ENCODE measurements at places on chromosomes 3 and 15.
A peak's percentile ranks its signal among the peaks of the same experiment; 100 is the strongest.

GRCh38 chr3:188796122-188796631 lies 375.6 kb upstream of the TPRG1 start:
- DNase-seq, result no peak

- DNase-seq, result no peak
Measured at GRCh38 chr15:28026221-28026620, 72.9 kb downstream of the OCA2 start.

DNA sequence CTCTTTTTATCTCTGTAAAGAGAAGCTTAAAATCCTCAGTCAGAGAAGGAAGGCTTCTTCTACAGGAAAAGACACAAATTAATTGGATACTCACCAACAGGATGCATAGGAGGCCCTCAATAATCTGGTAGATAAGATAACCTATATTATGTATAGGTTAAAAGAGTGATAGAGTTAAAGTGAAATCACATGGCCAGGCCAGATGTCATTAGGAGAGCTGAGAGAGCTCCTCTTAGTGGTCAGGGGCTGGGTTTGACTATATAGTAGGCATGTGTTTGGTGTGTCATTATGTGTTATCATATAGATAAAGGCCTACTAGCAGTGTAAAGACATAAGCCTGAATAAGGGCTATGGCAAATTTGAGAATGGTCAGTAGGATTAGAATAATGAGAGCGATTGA lies 479.3 kb downstream of the EPHA3 start:
- no peak for DNase-seq

- DNase-seq, result no peak
Measured at GRCh38 chr3:190646996-190647395, 133.1 kb downstream of the IL1RAP start.

DNA sequence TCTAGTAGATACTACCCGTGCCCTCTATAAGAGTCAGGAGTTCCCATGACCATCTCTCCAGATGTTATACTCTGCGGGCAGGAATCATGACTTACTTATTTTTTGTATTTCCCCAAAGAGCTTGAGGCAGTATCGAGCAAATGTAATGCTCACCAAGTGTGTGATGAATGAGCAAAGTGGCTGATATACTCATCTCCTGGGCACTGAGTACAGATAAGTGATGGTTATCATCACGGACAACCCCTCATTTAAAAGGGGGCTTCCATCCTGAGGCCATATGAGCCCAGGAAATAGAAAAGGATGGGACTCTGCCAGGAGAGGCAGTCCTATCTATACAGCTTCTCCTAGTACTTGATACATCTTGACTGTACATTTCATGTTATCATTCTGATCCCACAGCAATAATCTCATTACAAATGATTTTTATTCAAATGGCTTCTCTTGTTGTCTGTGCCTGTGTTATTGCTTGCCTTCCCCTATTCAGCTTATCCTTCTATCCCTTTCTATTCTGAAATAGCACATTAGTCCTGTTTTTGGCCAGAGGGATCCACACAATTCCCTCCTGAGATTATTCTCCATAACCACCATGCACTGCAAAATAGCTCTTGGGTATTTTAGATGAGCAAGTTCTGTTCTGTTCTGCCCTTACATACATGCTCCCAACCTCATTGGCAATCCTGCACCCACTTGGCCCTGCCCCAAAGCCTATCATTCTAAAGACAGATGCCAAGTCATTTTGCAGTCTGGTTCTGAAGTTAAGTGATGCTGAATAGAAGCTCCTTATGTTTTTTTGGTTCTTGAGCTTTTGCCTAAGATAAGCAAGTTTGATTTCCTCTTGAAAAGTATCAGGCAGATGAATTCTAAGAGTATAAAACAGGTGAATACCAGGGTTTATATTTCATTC lies 48.0 kb upstream of the MRPL3 start:
- no peak for DNase-seq

- no peak for DNase-seq
Measured at GRCh38 chr3:197687570-197687969, 49.1 kb downstream of the RUBCN start.

DNA sequence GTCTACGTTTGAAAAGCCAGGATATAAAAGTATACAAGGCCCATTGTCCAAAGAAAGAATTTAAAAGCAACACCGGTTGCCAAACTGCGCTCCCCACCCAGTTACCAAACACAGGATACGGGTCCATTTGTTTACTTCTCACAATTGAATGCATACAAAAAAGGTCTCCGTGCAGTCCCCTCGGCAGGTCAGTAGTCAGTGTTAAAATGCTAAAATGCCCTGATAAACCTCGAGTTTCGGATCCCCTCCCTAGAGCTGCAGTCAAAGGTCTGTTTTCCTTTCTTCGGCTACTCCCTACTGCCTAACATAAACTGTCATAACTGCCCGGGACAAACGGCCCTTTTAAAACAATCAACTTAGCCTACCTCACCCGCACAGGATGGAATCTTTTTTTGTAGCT lies 534.6 kb downstream of the FOXP1 start:
- DNase-seq, result no peak

GRCh38 chr3:42608581-42608980 lies 8.1 kb downstream of the NKTR start:
- DNase-seq, result peak; percentile 18

- DNase-seq, result no peak
Measured at GRCh38 chr3:24765399-24765798, 270.7 kb upstream of the THRB start.

DNA sequence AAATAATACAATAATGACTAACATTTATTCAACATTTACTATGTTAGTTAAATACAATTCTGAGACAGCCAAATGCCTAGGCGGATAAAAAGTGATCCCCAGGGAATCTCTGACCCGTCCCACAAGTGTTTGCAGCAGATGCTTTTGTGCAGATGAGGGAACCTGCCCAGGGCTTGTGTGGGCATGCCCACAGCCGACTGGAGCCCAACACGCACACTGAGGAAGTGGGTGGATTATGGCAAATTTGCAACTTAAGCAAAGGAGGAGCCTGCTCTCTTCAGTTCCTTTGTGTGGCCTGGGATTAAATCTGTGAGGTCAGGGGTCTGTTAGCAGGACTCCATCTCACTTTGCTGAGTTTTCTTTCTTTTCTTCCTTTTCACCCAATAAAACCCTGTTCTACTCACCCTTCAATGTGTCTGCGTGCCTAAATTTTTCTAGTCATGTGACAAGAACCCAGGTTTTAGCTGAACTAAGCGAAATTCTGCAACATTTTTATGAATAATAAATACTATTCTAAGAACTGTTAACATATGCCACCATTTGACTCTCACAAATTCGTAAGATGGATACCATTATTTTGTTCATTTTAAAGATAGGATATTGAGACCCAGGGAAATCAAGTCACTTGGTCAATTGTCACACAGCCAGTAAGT lies 13.9 kb upstream of the RTP1 start:
- no peak for DNase-seq

- DNase-seq, result no peak
Measured at GRCh38 chr3:60289341-60290121, 961.7 kb downstream of the FHIT start.

- DNase-seq, result no peak
Measured at GRCh38 chr15:31516440-31516839, 189.8 kb downstream of the KLF13 start.

DNA sequence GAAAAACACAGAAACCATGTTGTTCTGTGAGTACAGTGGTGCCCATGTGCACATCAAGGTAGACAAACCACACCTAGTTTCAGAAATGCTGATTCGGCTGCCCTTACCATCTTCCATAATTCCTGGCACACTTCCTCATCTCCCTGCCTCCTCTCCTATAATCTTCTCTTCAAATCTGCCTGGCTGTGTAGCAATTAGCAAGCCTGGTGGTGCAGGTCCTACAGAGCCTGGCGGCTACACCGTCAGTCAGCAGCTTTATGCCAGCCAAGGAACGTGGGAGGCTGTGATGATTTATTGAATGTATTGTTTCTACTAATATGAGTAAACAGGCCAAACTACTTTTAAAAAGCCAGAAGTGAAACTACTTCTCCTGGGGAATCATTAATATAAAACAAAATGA lies 106.8 kb downstream of the SEMA6D start:
- no peak for DNase-seq

DNA sequence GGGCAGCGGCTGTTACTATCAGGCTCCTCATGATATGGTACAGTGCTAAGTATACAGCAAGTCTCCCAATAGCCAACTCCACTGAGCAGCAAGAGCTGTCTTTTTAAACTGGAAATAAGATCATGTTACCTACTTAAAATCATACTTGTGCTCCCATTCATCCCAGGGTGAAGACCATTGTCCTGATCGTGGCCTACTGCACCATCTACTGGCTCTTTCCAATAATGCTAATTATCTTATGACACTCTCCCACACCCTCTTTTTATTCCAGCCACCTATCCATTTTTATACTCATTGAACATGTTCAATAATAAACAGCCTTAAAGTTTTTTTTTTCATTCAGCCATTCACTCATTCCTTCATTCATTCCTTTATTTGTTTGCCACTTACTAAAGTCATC lies 117.7 kb downstream of the GBE1 start:
- no peak for DNase-seq

- no peak for DNase-seq
Measured at GRCh38 chr3:101638261-101638745, 38.6 kb downstream of the ZBTB11 start.

DNA sequence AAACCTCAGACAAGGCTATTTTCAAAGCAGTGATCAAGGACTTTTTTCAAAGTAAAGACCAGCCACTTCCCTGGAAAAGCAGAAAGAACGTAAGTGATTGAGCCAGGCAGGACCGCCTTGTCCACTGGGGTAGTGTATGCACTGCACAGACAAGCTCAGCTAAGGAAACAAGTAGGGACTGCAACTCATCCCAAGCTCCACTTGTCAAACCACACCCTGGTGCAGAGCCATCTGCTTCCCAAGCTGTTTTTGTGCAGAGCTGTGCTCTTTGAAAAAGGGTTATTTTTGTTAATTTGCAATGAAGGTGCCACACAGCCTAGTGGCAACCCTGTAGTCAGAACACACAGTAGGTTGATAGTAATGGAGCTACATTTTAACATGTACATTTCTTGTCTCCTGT lies 193.3 kb downstream of the ADAMTS9 start:
- DNase-seq, result no peak

GRCh38 chr3:63151897-63152296 lies 126.2 kb upstream of the SYNPR start:
- DNase-seq, result no peak

GRCh38 chr3:37526511-37526910 lies 335.2 kb upstream of the CTDSPL start:
- DNase-seq, result no peak

- DNase-seq, result peak; percentile 56
Measured at GRCh38 chr3:15331606-15332404, 581 bp downstream of the SH3BP5 start.

- no peak for DNase-seq
Measured at GRCh38 chr3:190306513-190307163, 15.6 kb downstream of the CLDN1 start.

- no peak for DNase-seq
Measured at GRCh38 chr15:59685737-59686297, 3.3 kb downstream of the BNIP2 start.

DNA sequence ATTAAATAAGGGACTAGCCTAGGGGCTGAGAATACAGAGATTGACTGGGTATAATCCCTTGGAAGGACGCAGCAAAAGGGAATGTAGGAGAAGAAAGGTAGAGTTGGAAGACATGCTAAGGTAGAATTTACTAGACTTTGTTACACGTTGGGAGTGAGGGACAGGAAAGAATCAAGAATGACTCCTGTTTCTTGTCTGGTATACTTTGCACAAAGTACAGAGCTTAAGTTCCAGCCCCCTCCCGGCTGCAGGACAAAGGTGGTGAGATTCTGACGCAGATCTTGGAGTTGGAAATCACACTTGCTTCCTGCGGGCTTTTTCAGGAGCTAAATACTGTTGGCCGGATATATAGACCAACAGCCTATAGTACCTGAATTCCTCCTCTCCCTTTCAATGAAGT lies 895 bp downstream of the HYKK start:
- DNase-seq, result no peak

DNA sequence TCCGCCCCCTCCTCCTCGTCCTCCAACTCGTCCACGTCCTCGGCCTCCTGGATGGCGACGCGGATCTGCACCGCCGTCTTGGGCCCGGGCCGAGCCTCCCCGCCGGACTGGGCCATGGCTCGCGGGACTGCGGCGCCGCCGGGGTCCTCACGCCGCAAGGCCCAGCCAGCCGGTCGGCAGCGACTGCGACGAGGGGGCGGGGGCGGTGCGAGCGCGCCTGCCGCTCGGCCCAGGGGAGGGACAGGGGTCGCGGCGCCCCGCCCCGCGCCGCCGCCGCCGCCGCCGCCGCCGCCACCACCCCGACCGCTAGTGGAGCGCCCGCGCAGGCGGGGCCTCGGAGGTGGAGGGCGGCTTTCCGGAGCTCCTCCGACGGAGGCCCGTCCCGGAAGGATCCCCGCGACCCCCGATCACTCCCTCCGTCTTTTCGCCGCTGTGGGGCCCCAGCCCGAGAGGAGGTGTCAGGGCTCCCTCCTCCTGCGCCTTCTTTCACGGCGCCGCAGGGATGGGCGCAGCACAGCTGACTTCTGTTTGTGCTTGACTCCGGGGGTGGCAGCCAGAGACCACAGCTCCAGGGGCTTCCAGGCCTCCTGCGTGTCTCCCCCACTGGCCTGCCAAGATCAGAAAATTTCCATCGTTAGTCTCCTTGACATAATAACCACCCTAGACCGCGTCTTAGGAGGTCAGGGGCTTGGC lies at the start of gene LARP6:
LARP6 (minus strand) TSS at position 185 of the 693 bp plus-strand sequence; CDS start at position 116, 69 bp downstream.
- DNase-seq, result no peak

- no peak for DNase-seq
Measured at GRCh38 chr3:61778095-61778494, 216.7 kb downstream of the PTPRG start.

DNA sequence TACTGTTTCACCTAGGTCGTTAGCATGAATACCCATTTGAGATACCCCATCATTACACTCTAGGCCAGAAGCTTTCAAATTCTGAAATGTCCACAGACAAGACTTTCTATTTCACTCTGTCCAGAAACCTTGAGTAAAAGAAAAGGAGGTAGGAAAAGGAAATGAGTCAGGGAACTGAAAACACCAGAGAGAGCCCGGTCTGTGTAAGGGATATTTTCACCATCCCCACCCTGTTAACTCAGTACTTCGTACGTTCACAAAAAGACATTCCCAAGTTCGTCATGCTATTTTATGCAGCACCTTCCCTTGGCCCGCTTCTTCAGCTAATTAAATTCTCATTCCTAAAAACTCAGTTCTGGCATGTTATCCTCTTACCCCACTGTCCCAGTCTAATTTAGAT lies 89.4 kb upstream of the SOX2 start:
- DNase-seq, result no peak

GRCh38 chr3:164673738-164674137 lies 404.6 kb downstream of the SI start:
- no peak for DNase-seq

- no peak for DNase-seq
Measured at GRCh38 chr15:36757189-36757814, 177.9 kb downstream of the CDIN1 start.

- no peak for DNase-seq
Measured at GRCh38 chr3:135895106-135895733, 70.3 kb upstream of the PPP2R3A start.

All from hypothalamus (tissue), 51 donors.